ENCODE measurements at places on chromosomes 16 and 17.

- no peak for DNase-seq
Observed at GRCh38 chr16:64312980-64313379, 808.9 kb downstream of the CDH11 start.

DNA sequence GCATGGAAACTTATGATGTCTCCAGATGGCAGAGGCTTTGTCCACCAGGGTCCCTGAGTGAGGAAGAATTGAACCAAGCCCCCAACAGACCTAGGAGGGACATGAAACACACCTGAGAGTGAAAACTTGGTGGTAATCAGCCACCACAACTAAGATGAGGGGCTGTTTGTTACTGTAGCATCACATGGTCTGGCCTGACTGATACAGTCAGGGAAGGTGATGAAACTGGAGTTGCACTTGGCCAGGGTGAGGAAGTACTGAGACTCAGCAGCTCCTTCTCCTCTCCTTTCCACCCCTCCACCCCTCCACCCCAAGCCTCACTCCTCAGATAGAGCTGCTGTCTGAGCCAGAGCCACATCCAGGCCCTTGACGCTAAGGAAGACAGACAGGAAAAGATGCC, 37.2 kb downstream of the C16orf82 start:
- DNase-seq, result no peak

- DNase-seq, result no peak
Observed at GRCh38 chr16:80836846-80837245, 32.4 kb upstream of the CDYL2 start.

DNA sequence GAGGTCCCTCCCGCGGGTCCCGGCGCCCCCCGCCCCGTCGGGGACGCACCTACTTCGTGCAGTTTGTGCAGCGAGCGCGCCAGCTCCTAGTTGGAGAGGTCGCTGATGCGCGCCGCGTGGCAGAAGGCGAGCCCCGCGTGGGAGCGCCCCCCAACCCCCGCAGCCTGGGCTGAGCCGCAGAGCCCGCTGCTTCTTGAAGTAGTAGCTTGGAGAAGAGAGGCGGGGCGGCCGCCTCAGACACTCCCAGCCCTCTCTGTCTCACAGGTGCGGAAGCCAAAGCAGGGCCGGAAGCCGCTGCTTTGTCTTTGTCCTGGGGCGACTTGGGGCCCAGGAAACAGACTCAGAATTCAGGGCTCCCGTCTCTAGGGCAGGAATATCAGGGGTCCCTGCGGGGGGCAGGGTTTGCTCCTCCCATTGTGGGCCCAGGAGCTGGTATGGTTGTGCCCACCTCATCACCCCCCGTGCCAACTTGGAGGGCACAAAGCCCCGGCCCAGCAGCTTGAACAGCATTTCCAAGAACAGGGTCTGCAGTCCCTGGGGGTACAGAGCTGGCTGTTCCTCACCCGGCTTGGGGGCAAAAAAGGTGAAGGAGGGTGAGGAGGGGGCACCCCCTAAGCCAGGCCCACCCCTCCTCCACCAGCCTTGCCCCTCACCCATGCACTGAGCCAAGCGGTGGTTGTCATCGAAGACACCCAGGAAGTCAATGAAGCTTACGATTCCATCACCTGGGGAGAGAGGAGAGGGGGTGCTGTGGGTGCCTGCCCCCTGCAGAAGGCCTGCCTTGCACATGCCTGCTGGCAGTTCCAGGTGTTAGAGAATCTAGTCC, 13.5 kb downstream of the SPATA32 start:
- DNase-seq, result peak; percentile 75

- no peak for DNase-seq
Observed at GRCh38 chr16:89383095-89384003, 107.0 kb downstream of the ANKRD11 start.

DNA sequence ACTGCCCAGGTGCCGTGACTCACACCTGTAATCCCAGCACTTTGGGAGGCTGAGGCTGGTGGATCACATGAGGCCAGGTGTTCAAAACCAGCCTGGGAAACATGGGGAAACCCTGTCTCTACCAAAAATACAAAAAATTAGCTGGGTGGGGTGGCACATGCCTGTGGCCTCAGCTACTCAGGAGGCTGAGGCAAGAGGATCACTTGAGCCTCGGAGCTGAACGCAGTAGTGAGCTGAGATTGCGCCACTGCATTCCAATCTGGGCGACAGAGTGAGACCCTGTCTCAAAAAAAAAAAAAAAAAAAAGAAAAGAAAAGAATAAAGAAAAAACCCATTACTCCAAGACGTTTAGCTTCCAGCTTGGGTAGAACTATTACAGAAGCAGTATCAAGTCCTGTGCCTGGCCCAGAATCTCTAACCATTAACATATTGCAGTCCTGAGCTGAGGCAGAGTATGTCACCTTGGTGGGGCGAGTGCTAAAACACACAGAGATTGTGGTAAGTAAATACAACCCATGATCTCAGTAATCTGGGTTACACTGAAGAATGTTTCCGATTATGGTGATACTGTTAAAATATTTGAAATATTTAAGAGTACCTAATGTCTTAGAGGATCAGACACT, 23.2 kb upstream of the CFAP20 start:
- DNase-seq, result no peak

DNA sequence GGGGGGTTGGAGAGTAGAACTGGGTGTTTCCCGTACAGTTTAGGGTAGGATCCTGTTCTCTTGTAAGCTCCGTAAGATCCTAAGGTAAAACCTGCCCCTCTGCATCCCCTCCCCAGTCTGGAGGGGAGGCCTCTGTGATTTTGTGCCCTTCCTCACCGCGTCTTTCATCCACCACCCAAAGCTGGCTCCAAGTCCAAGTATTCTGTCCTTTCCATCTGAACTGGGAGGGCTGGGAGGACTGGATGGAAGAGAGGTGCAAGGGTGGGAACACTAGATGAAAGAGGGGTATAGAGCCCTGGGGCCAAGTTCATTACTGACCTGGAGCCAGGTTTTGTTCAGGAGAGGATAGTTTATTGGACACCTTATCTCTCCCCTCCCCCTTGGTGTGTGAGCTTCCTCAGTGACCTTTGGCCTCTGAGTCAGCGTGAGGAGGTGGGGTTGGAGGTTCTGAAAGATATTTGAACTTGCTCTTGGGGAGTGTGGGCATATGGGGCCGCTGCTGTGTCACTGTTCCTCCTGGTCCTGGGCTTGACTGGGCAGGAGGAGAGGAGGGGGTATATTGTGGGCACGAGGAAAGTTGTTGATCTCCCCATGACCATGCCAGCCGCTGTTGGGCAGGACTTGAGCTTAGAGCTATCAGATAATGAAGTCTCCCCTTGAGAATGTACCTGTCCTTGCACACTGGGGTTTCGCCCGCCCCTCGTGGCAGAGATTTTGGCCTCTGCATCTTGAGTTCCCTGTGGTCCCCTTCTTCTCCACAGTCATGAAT, 1.6 kb downstream of the LASP1 start:
- DNase-seq, result peak; percentile 69

DNA sequence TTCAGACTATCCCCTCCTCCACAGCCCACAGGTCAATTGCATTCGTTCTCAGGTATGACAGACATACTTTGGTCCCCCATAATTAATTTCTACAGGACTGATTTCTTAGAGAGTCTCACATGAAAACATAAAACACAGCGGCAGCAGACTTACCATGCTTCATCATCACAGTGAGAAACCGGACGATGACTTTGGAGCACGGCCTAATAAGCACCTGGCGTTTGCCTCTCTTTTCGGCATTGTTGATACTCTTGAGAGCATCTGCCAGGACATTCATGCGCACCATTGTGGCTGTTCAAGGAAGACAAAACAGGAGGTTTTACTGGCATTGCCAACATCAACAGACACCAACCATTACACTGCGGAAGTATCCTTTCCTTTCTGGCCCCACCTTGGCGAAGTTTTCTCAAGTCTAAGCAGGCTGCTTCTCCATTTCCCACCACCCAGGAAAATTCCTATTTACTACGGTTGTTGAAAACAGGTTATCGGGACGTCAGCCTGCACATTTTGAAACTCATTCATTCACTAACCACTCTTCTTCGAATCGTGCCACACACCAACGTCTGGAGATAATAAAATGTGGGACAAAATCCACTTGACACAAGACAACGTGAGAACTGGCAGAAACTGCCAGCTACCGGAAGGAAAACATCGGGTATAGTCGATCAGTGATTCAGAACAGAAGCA, 1.2 kb downstream of the RPS15A start:
- DNase-seq, result no peak

GRCh38 chr16:48353565-48354163, 31.5 kb downstream of the SIAH1 start:
- DNase-seq, result peak; percentile 50

GRCh38 chr16:8929086-8929748, 34.5 kb downstream of the USP7 start:
- DNase-seq, result no peak

DNA sequence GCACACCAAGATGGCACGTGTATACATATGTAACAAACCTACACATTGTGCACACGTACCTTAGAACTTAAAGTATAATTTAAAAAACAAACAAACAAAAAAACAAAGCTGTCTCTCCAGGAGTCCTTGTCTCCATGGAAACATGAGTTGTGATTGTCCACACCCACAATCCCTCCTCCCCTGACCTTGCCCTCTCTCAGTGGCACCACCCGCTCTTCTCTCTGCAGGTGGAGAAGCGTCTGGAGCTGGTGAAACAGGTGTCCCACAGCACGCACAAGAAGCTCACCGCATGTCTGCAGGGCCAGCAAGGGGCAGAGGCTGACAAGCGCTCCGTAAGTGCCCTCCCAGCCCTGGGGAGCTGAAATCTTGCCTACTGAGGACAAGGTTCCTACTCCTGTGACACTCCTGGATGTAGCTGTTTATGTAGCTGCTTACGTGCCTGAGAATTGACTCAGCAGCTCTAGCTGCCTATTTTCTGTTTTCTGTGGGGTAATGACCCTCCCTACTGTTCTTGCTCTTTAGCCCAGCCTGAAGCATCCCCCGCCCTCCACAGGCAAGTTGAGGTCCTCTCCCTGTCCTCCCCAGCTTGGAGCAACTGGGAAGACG, 107.0 kb downstream of the ARHGAP44 start:
- no peak for DNase-seq

GRCh38 chr17:2137342-2138098, 82.6 kb downstream of the HIC1 start:
- DNase-seq, result no peak

GRCh38 chr16:21001262-21001661, 100.7 kb downstream of the LYRM1 start:
- no peak for DNase-seq

GRCh38 chr17:76378548-76379274, 5.7 kb upstream of the SPHK1 start:
- DNase-seq, result no peak

GRCh38 chr17:73228748-73229236, 32.9 kb downstream of the CPSF4L start:
- DNase-seq, result no peak

DNA sequence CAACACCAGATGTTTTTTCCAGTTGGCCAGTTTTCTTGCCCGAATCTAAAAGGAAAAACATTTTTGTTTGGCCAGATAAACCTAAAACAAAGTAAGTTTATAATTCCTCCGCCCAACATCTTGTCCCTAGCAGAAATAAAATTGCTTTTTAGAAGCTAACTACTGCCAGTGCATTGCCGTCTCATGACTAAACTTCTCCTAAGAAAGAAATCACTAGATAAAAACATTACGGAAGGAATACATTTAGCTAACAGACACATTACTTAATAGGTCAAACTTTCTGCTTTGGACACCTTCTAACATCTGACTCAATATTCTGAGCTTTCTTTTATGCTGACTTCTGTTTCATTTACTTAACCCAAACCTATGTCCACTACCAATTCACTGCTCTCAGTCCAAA, 36.2 kb downstream of the FBXL20 start:
- DNase-seq, result no peak

DNA sequence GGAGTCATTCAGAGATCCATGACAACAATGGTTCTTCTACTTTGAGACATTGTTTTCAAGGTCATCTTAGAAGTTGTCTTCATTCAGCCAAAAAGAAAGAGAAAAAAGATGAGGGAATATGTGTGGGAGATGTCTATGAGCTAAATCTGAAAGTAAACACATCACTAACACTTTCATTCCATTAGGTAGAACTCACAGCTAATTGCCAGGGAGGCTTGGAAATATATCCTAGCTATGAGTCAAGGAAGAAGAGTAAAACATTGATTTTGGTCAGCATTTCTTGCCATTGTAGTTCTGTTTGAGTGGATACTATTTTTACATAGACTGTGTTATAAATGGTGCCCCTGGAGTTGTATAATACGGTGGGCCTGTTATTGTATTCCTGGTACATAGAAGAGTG, 316.4 kb upstream of the MYOCD start:
- no peak for DNase-seq

DNA sequence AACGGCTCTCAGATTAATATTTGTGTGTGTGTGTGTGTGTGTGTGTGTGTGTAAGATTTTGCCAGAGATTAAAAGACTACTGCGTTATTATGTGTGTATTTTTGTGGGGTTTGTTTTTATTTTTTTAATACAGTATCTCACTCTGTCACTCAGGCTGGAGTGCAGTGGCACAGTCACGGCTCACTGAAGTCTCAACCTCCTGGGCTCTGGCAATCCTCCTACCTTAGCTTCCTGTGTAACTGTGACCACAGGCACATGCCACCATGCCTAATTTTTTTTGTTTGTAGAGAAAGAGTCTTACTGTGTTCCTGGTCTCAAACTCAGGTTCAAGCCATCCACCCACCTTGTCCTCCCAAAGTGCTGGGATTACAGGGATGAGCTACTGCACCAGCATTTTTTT, 87.2 kb downstream of the CYB561 start:
- DNase-seq, result no peak

GRCh38 chr16:80210787-80211186, 330.0 kb upstream of the DYNLRB2 start:
- DNase-seq, result no peak

- DNase-seq, result no peak
Observed at GRCh38 chr16:22681554-22682291, 132.2 kb upstream of the HS3ST2 start.

DNA sequence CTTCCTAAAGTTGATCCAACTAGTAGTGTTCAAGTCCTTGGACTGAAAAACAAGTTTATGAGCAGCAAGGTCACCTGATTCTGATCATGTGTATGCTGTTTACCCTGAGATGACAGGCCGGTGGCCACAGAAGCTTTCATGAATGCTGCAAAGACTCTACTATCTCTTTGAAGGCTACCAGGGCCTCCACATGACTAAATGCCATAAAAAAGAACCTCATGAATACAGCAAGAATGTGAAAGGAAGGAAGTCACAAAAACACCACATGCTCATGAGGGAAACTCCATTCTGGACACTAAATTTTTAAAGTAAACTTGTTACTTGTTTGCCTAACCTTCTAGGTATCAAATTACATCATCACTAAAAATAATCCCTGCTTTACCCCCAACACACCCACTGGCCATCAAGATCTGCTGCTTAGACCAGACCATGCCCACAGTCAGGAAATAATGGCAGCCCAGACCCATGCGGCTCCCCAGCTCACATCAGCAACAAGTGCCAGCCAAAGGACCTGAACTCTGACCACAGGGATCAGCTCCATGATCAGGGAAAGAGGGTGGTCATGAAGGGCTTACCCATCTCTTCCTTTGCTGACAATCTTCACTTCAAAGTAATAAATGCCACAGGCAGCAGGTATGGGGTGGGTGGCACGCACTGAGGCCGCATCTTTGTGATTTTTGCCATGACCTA, 1.4 kb downstream of the RANBP10 start:
- no peak for DNase-seq

- DNase-seq, result peak; percentile 69
Observed at GRCh38 chr17:47719411-47720152, 13.5 kb upstream of the TBX21 start.

GRCh38 chr16:17571499-17572093, 100.8 kb upstream of the XYLT1 start:
- DNase-seq, result no peak

GRCh38 chr17:36072431-36073121, 8.5 kb downstream of the CCL18 start:
- peak; percentile 65 for DNase-seq
